Uterus (tissue), 4 donors: ENCODE measurements at places on chromosomes 1 and 21. TPM values are rescaled to one million over a fixed set of nuclear protein-coding genes. Genes with fewer than 3 reads are reported as not detected.

Gene ETV3L
- total RNA-seq, result not detected

DNA sequence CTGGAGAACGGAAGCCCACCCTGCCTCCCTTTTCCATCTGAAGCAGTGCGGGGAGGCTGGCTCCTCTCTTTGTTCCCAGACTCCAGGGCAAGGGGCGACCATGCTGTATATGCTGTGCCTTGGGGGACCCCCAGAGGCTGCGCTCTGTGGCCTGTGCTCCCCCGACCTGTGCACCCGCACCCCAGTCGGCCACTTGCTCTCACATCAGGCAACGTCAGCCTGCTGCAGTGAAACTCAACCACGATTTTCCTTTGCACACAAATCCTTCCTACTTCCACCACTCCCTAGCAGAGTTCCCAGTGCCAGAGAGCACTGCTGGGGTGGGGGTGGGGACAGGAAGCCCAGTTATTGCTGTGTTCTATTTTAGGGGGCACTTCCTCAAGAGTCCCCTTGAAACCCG is 52.5 kb downstream of the SIM2 start:
- no peak for DNase-seq

DNA sequence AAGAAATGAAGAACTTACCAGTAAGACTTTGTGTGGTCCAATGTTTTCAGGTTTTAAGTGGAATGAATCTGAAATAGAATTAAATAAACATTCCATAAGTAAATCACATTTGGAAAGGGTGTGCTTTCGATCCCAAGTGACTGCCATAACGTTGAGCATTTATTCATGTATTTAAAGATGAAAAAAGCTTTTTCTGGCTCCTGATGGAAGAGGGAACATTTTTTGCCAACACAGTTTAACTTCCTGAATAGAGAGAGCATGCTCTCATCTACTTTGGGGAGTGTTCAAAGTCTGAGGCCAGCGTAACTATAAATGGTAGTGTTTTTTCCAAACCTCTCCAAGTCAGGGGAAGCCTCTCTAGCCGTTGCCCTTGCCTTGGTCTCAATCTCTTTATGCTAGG is 55.8 kb downstream of the GNG12 start:
- no peak for DNase-seq

DNA sequence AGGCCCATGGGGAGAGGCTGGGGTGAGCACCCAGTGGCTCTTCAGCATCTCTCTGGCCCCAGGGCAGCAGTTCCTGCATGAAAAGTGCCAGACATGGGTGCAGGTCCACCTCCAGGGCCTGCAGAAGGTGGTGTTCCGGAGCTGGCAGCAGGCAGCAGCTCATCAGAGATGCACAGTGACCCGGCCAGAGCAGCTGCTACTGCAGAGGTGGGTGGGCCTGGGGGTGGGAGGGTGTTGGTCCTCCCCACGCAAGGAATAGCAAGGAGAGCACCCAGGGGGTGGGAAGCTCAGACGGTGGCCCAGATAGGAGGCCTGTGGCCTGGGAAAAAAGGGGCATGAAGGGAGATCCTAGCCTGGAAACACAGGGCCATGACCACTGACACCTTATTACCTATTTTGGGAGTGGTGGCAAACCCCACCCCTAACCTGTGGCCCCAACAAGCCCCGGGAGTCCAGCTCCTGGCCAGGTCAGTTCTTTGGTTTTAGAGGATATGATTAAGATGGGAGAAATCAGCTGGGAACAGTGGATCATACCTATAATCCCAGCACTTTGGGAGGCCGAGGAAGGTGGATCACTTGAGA is 20.2 kb downstream of the C1orf167 start:
- DNase-seq, result no peak

DNA sequence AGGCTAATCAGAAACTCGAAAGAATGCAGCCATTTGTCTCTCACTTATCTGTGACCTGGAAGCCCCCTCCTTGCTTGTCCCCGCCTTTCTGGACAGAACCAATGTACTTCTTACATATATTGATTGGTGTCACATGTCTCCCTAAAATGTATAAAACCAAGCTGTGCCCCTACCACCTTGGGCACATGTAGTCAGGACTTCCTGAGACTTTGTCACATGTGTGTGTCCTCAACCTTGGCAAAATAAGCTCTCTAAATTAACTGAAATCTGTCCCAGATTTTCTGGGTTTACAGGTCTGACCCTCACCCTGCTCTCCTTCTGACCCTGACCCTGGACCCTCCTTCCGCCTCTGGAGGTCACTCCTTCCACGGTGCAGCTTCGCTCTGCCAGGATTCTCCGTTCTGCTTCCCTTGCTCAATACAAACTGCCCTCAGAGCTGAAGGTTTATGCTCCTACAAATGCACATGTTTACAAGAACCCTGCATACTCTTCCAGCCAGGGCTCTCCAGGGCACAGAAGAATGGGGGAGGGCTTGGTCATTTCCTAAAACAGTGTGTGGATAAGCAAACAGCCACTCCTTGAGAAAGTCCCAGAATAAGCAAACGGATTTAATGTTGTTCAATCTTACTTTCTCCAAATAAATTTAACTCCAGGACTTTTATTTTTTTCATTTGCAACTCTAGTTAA is 160.5 kb downstream of the ACTL8 start:
- DNase-seq, result no peak

GRCh38 chr1:36135330-36135667 is 10.3 kb upstream of the COL8A2 start:
- DNase-seq, result no peak

Gene KRTAP21-2
- not detected for total RNA-seq

GRCh38 chr1:236181059-236181458 is 38.7 kb downstream of the GPR137B start:
- no peak for DNase-seq

DNA sequence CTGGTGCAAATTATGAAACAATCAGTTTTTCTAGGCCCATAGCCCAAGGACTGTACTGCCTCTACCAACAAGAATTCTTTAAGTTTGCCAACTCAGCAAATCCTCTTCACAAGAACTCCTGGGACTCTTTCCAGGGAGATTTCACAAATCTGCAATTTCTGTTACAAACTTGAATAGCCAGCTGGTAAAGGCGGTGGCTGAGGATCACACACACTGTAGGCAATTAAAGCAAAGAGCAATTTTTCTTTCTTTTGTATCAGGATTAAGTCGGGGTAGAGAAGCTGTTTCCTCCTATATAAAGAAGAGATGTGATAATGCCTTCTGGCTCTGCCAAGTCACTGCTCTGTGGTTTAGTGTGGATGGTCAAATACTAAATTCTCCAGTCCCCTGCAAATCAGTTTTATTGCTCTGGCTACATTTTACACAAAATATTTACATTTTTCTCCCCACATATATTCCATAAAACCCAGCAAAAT is 1.7 kb downstream of the ALDH9A1 start:
- peak; percentile 16 for DNase-seq

- DNase-seq, result no peak
Measured at GRCh38 chr21:39047046-39047445, 136.2 kb downstream of the PSMG1 start.

GRCh38 chr1:232379063-232379434 is 250.9 kb downstream of the SIPA1L2 start:
- DNase-seq, result no peak

Gene PAQR7
- total RNA-seq, result 4.9 TPM

- DNase-seq, result no peak
Measured at GRCh38 chr1:55034476-55035133, 4.7 kb upstream of the PCSK9 start.

Gene FCRL6
- not detected for total RNA-seq

DNA sequence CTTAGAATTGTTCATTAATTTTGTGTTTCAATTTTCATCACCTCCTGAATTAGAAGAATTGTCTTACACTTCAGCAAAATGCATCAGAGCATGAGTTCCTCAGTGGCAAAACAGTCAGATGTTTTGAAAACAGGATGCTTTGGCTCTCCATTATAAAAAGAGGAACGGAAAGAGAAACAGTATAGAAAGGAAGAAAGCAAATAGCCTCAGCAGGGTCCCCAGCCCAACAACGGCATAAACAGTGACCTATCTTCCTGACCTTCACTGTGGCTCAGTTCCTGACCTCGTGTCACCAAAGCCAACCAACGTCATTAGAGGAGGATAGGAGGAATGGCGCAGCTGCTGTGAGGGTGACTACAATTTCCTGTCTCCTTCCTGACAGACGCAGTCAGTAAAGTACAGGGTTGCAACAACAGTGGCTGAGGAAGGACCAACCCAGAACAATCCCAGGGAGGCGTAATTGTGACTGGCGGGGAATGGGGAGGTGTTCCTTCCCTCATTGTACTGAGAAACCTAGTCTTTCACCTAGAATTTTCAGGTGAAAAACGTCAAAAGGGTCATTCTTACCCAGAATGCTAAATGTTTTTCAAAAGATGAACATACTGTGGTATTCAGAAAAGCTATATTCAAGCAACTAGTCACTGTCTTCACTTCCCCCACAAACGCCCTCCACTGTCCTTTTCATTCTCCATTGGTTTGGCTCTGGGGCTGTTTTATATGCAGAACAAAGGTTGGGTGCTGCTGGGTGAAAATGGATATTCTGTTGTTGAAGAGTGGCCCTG is 197.9 kb upstream of the SGIP1 start:
- DNase-seq, result peak; percentile 35

- no peak for DNase-seq
Measured at GRCh38 chr1:163596541-163597258, 274.9 kb downstream of the NUF2 start.

Gene LGR6
- 4.0 TPM for total RNA-seq

Gene CLEC20A
- total RNA-seq, result not detected

GRCh38 chr1:51385776-51386175 is 55.4 kb upstream of the TTC39A start:
- no peak for DNase-seq

Gene SPATA17
- total RNA-seq, result 0.52 TPM

DNA sequence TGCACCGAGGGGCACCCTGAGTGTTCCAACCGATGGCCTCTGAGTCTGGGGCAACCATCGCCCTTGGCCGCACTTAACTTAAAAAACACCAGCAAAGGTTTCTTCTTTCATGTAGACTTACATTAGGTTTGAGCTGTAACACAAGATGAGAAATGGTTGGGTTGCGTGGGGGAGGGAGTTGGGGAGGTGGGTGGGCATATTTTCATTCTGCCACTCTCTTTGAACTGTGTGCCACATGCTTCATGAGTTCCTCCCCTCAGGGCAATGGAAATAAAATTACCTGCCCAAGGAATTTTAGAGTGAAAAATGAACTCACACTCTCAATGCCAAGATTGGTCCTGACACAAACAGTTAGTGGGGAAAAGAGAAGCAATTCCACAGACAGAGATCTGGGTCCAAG is 430.1 kb upstream of the USP24 start:
- no peak for DNase-seq

Gene ASTN1
- 0.29 TPM for total RNA-seq

- no peak for DNase-seq
Measured at GRCh38 chr1:41397753-41398330, 36.6 kb downstream of the FOXO6 start.

DNA sequence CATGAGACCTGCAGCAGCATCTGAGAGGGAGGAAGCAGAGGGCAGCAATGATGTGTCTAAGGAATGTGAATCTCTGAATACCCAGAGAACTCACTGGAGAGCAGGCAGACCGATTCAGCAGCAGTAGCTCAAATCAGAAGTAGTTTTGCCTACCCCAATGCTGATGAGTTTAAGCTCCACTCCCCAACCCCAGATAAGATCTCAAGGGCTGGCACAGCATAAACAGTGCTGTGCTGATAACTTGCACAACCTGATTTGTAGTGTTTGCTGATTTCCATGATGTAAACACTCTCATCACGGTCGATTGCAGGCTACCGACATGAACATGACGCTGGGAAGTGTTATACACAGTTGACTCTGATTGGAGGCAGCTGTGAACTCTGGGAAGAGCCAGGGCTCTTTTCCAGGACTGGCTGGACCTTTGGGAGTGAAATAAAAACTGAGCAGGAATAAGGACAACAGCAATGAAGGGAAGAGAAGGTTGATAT is 11.2 kb upstream of the HMGCS2 start:
- peak; percentile 54 for DNase-seq

DNA sequence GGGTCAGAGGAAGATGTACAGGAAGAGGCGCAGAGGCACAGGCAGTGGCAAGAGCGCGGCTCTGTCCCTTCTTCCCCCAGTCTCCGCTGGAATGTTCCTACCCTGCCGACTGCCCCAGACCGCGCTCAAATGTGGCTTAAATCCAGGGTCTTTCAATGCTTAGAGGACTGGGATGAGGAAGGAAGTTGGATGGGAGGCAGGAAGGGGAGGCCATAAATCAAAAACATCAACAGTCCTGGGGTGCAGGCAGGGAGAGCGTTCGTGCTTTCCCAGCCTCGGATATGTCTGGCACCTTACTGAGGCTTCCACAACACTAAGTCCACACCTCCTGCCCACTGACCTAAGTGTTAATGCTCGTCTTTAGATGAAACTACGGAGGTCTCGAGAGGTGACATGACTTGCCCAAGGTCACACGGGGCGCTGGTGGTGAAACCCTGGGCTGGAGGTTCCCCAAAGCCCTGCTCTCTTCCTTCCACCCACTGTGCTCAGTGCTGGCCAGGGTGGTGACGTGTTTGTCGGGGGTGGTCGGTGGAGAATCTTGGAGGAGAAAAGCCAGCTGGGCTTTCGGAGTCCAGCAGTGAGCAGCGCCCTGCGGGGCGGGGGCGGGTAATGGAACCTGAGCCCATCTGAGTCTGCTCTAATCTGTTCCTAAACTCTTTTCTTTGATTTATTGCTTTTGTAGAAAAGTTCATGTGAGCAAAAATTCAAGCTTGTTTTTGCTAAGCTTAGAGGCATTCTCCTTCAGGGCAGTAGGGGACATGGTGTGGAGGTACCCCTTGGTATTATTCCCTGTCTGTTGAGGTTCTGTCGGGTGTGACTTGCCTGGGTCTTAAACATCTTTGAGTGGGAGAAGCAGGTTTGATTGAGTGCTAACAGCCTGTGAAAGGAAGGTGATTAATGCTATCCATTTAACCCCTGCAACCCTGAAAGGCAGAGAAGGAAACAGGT is 708 bp downstream of the CDA start:
- peak; percentile 49 for DNase-seq

DNA sequence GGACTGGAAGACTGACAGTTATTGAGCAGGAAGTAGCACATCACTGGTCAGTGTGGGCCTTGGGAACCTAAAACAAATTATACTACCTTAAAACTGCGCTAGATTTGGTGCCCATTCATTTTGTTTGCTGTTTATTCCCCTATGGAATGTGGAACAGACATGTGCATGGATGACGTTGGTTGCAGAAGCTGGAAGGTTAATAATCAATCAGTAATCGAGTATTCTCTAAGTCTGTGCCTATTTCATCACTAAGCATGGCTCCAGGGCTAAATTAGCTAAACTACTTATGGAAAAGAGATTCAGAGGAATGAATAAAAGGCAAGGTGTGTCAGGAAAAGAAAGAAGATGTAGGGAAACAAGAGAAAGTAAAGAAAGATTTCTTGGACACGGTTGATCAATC is 33.5 kb upstream of the DPT start:
- no peak for DNase-seq

- peak; percentile 12 for DNase-seq
Measured at GRCh38 chr1:161885003-161885402, 118.9 kb downstream of the ATF6 start.

GRCh38 chr21:32410916-32411315 is 1.6 kb upstream of the EVA1C start:
- no peak for DNase-seq

GRCh38 chr21:29730281-29730680 is 209.5 kb downstream of the GRIK1 start:
- no peak for DNase-seq

Gene IL24
- total RNA-seq, result not detected
